ENCODE measurements at places on chromosomes 6 and 20.

DNA sequence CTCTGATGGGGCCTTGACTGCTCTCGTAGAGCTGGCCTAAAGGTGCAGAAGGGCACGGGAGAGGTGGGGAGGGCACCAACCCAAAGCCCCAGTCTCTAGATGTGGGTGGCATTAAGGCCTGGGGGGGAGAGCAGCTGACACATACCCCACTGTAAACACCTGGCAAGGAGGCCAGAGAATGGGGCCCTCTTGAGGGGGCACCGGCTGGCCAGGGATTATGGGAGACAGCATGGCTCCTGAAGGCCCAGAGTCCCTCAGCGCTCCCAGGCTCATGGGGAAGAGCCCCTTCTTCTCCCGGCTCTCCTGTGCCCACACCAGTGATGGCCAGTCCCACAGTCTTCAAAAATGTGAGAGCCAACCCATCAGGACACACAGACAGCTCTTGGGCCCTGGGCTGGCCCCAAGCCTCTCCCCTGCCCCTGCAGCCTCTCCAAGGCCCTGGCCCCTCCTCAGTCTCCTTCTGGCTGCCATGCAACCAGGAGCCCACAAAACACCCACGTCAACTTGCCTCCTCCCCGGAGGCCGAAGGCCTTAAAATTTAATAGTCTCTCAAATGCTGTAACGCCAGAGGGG, 58.2 kb upstream of the FOXP4 start:
- DNase-seq: no peak

DNA sequence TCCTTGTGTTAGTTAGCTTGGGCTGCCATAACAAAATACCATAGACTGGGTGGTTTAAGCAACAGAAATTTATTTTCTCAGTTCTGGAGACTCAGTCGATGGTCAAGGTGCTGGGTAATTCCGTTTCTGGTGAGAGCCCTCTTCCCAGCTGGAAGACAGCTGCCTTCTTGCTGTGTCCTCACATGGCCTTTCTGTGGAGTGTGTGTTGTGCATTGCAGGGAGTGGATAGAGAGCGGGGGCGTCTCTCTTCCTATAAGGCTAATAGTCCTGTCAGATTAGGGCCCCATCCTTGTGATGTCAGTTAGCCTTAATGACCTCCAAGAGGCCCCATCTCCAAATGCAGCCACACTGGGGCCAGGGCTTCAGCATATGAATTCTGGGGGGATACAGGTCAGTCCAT, 19.2 kb downstream of the CHMP4B start:
- DNase-seq: no peak

DNA sequence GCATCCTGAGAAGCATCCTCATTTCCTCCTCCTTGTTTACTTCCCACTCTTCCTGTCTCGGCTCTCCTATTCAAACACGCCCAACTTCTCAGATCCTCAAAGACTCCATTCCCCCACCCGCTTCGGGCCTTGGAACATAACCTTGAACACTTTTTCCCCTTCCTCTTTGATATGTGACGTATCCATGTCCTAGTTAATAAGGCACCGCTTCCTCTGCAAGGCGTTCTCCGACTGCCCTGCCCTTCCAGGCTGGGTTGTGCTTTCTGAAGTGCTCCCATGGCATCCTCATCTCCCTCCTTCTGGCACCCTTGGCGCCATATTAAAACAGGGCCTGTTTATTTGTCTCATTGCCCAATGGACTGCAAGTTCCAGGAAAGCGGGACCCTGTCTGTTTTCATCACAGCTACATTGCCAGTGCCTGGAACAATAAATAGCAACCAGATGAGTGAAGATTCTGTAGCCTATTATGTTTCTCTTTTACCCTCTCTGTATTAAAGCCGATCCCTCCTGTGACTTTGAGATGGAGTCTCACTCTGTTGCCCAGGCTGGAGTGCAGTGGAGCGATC, 115.3 kb upstream of the TRAF3IP2 start:
- DNase-seq: no peak

DNA sequence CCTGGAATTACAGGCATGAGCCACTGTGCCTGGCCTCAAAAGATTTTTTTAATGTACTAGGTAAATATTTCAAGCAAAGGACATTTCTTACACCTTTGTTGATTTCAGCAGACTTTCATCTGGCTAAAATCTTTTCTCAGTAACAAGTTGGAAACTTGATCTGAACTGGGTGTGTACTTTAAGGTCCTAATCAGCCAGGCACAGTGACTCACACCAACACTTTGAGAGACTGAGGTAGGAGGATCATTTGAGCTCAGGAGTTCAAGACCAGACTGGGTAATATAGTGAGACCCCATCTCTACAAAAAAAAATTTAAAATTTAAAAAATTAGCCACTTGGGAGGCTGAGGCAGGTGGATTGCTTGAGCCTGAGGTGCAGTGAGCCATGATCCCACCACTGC, 7.0 kb upstream of the RALGAPA2 start:
- DNase-seq: no peak

- DNase-seq: no peak
Observed at GRCh38 chr6:75084872-75085381, 120.9 kb downstream of the COL12A1 start.

GRCh38 chr6:113762641-113763040, 94.5 kb upstream of the MARCKS start:
- no peak for DNase-seq

- DNase-seq: no peak
Observed at GRCh38 chr6:32845384-32845884, 1.6 kb upstream of the PSMB8 start.

- DNase-seq: peak; percentile 62
Observed at GRCh38 chr6:132354517-132355167, 46.6 kb downstream of the MOXD1 start.

DNA sequence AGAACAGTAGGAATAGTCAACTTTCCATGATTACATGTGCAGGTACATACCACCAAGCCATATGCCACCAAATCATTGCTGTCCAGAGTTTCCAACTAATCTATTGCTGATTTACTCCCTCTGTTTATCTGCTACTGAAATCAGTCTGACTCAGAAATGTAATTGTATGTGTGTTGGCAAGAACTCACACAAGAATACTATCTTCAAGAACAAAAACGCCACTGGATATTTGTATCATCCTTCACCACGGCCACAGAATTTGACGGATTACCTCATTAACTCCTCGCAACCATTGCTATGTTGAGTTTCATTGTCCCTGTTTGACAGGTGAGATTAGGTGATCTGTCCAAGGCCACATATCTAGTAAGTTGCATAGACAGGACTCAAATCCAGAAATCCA, 159.2 kb downstream of the GMPR start:
- no peak for DNase-seq

DNA sequence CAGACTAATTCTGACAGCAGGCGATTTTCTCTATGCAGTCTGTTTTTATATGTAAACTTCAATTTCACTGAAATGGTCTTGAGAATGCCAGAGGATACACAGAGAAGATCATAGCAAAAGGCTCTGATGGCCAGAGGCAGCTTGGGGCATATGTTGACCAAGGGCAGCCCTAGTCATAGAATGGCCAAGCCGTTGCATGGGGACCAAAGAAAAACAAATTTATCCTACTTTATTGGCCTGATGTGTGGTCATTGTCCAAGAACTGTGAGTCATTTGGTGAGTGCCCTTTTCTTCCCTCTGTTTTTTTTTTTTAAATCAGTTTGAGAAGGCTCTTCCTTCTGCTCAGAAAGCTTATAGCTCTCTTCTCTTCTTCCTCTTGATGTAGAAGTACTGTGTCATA, 5.8 kb downstream of the HDGFL1 start:
- DNase-seq: no peak

GRCh38 chr20:37365760-37366638, 20.1 kb downstream of the SRC start:
- no peak for DNase-seq

DNA sequence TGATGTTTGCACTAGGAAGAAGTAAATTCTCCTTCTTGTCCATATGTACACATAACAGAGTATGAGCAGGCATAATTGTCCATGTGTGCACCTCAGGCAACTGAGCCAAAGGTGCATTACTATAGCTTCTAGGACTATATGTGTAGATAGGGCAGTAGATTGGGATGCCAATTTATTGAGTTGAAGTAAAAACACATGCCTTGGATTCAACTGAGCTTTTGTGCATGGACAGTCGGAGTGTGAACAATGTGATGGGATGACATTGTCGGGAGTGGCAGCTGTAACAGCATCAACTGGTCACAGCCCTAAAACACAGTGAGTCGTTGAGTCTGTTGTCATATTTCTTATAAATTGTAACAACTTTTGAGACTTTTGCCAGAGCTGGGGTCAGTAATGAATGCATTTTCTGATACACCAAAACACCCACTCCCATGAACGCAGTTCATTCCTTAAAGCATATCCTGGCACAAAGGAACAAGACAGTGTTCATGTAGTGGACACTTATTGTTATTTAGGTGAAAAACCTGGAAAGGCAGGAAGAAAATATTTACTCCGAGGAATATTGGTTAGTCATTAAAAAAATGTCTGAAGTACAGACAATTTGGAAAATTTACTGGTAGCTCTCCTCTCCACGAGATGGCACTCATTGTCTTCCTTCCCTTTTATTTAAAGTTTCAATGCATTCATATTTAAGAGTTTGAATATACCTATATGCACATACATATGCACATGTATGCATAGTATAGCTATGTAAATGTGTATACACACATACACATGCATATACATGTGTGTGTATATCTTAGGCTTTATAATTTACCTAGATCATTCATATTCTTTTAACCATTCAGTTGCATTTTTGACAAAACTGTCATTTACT, 302.0 kb upstream of the STXBP5 start:
- no peak for DNase-seq
